T-helper 17 cell (primary cell): ENCODE measurements at places on chromosomes 2 and 18.

- DNase-seq = no peak
Measured at GRCh38 chr2:96520697-96521096, 15.5 kb upstream of the NEURL3 start.

DNA sequence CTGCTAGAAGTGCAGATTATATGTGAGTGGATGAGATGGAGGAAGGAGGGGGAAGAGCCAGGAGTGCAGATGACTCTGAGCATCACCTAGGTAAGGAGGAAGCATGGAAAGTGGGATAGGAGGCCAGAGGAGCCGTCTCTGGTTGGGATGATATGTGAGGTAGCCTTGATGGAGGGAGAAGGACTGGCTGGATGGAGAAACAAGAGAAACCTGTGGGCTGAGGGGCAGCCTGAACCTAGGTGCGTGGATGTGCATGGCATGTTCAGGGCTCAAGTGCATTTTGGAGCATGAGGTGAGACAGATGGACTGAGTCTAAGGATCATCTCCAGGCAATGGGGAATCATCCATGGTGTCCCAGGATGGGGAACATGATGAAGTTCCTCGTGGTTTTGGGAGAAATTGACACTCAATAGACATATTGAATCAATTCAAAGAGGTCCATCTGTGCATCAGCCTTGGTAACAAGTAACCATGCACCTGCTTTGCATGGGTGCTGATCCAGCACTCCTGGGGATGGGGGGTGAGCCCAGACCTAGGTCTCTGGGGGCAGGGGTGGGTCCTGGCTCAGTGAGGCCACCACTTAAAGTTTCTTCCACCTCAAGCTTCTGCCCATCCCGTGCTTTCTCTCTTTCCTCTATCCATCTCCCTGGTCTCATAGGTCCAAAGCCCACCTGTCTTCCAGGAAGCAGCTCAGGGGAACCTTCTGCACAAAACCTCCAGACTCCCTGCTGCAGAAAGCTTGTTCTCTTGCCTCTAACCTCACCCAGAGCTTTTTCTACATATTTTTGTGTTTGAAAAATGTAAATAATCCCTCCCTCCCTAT is 19.2 kb downstream of the MYCN start:
- no peak for DNase-seq

DNA sequence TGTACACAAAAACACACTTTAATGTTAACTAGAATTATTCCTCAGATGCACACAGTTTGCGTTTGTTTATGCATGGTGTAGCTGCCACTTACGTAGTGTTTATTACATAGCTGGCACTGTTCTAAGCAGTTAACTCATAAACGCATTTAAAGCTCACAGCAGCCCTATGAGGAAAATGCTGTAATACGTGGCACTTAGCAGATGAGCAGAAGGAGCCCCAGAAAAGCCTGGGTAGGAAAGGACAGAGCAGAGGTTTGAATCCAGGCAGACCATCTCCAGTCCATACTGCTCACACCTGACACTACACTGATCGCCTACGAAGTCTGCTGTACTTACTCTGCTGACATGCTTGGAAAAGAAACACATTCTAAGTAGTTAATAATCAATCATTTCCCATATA is 66.6 kb downstream of the BCL2 start:
- no peak for DNase-seq

DNA sequence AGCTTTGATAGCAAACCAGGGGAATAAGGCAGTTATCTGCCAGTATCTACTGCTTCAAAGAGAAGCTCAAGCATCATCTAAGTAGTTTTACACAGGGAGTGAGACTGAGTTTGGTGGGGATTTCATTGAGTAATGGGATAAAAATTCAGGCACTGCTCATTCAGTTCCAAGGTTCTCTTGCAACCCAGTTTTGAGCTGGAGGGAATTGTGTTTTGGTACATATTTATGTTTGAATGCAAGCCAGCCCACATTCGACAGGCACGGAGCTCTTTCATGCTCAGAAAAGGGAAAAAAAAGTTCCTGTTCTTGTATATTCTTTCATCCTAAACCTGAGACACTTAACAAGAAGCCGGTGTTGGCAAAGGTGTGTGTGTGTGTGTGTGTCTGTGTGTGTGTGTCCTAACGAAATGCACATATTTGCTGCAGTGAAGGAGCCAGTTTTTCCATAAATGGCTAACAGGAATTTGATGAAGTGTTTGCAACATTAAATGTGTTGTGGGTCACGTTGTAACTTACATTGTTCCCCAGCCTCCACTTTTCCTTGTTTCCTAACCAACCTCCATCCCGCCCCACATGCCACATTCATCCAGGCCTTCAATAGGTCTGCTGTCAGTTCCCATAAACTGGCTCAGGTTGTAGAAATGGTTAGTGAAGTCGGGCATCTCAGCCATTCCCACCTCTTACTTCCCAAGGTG is 311.1 kb downstream of the TXNL1 start:
- DNase-seq = no peak

DNA sequence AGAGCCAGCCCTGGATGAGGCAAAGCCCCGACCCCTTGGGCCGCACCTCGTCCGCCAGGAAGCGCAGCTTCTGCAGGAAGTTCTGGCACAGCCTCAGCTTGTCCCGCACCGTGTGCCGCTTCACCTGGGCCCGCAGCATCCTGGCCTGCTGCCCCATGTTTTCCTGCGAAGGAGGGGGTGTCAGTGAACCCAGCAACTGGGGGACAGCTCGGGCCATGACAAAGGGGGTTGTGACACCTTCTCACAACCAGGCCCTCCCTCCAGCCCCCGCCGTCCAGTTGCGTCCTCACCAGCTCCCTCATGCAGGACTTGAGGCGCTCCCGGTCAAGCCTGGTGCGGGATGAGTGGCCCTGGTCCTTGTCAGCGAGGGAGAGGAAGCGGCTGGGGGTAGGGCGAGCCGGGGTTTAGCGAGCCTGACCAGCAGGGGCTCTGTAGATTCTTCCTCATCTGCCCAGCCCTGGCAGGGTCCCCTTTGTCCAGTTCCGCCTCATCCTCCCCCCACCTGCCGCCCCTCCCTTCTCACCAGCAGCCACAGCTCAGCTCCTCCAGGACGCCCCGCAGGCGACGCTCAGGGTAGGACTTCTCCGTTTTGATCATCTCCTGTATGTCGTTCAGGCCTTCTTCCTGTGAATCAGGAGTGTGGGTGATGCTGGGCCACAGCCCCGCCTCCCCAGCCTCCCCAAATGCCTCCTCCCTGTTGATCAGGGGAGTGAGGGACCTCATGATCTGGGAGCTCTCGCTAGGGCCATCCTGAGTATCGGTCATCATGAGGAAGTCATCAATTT is 606 bp downstream of the OTOF start:
- no peak for DNase-seq

DNA sequence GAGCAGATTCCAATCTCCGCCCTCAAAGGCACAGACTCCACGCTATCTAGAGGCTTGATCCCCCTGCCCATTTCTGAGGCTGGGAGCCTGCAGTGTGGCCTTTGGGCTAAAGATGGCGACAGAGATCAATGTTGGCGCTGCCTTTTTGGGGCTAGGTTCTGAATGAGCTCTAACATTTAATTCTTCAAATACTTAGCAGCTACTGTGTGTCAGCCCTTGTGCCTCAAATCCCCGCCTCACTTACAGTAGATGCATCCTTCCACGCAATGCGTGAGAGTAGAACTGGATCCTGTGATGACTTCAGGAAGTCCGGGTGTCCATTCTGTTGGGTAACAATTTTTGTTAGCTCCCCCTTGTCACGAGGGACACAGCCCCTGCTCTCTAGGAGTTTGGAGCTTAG is 12.4 kb downstream of the IL1F10 start:
- no peak for DNase-seq

- no peak for DNase-seq
Measured at GRCh38 chr2:189933041-189933440, 129.5 kb downstream of the MSTN start.

DNA sequence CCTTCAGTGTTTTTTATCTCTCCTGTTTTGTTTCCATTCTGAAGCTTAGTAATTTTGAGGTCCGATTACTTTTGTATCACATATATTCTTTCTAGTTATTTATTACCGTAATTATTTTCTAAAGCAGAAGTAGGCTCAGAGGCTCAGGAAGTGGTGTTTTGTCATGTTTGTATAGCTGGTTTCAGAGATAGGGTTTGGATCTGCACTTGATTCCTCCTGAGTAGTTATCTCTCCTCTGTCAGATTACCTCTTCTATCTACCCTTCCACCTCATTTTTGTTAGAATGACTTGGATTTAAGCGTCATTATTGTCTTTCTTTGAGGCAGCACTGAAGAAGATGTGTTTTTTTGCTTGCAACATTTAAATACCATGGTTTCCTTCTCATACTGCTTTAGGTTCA is 95.4 kb downstream of the MTA3 start:
- no peak for DNase-seq

DNA sequence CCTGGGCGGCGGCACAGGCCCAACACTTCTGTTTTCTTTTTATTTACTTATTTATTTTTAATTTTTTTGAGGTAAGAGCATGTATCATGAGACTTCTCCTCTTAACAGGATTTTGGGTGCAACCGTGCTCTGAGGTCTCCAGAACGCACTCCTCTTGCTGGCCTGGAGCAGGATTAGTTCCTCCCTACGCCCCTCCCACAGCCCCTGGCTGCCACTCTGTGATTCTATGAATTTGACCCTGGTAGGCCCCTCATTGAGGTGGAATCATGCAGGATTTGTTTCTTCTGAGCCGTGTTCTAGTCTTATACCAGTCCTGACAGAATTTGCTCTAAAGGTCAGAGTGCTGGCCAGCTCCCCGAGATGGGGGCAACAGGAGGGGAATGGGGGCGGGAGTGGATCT is 106.5 kb upstream of the HS6ST1 start:
- DNase-seq = no peak

GRCh38 chr2:58645017-58645416 is 403.9 kb upstream of the FANCL start:
- DNase-seq = no peak

GRCh38 chr2:129117434-129117833 is 798.8 kb upstream of the HS6ST1 start:
- DNase-seq = no peak

DNA sequence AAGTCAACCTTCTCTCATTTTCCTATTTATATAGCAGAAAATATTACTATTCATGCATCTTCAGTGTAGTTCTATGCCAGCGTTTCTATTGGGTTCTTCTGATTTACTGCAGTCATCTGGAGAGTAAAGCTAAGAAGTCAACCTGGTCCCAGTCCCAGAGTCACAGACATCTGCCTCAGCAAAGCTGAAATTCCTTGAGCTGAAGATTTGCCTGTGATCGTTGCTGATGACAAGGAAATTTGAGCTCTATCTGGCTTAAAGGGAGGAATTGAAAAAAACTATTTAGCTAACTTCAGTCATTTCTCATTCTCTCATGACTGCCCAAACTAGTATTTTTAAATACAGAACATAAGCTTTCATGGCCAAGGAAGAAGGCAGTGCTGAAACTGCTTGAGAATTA is 45.7 kb downstream of the RND3 start:
- no peak for DNase-seq

DNA sequence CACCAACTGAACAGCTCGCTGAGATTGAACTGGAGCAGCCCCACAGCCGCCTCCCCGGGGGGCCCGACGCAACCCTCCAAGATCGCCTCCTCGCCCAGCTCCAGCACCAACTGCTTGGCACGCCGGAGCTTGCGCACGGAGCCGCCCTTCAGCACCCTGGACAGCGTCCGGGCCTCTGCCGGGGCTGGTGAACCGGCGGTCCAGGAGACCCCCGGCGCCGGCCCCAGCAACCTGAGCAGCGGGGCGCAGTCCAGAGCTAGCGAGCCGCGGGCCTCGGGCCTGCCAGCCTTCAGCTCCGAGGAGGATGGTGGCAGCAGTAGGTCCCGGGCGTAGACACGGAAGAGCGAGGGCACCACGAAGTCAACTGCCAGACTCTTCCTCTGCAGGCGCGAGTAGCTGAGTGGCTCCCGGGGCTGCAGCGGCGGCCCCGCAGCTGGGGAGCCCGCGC is 1.2 kb downstream of the ALK start:
- peak; percentile 16 for DNase-seq

DNA sequence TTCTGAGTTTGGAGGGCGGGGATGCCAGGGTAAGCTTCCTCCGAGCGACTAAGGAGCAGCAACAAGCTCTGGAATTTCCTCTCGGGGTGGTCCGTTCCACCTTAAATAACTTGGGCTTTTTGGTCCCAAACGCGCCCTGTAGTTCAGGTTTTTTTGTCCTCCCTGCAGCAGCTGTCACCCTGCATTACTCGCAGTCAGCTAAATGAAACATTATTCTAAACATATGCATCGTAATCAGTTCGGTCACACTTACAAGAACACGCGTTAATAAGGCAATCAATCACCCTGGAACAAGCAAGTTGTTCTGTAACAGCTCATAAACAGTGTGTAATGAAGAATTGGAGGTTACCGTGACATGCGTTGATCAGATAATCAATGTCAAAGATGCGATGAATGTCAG is 8.3 kb downstream of the EVX2 start:
- no peak for DNase-seq

DNA sequence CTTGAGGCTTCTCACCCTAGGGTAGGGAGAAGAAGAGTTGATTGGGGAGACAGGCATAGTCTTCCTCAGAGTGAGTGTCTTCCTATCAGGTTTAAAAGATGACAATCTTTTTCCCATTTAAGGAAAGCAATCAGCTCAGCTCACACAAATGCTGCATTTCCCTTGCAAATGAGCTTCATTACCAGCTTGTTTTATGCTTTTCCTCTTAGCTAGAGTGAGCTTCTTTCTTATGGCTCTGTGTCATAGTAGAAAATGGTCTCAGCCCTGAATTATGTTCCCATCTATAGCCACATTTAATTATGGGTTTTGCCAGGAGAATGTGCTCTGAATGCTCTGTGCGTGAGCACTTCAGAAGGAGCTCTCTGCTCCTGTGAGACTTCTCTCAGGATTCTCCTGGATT is 112.8 kb upstream of the NCK2 start:
- DNase-seq = no peak

GRCh38 chr2:226661789-226662545 is 137.7 kb downstream of the IRS1 start:
- no peak for DNase-seq

DNA sequence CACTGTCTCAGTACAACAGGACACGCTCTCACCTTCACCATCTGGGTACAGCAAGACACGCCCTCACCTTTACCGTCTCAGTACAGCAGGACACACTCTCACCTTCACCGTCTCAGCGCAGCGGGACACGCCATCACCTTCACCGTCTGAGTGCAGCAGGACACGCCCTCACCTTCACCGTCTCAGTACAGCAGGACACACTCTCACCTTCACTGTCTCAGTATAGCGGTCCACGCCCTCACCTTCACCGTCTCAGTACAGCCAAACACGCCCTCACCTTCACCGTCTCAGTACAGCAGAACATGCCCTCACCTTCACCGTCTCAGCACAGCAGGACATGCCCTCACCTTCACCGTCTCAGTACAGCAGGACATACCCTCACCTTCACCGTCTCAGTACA is 109.9 kb upstream of the CTDP1 start:
- no peak for DNase-seq

- DNase-seq = no peak
Measured at GRCh38 chr18:46040033-46040746, 31.9 kb downstream of the PSTPIP2 start.

GRCh38 chr2:74860521-74860920 is 26.6 kb downstream of the HK2 start:
- DNase-seq = no peak

GRCh38 chr2:177165721-177166711 is 46.6 kb upstream of the HNRNPA3 start:
- DNase-seq = no peak
